Ecto neural progenitor cell (in vitro differentiated cells): ENCODE measurements at places on chromosomes 16 and 17.

DNA sequence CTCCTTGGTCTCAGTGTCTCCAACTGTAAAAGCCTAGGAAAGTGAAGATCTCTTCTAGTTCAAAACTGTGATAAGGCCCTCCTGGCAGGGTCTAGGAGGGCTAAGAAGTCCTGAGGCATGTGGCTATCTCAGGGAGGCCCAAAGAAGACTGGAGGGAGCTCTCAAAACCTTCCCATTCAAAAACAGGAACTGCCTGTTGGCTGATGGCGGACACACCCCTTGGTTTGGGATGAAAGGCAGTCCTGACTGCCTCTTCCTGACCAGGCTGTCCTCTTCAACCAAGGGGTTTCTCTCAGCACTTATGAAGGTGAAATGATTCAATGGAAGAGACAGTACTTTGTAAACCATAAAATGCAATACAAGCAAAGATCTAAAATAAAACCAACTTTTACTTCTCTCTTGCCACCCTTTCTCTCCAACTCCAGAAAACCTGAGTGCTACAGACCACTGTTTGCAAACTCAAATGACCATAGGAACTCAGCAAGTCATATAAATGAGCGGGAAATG is 4.7 kb downstream of the ZNF764 start:
- no peak for DNase-seq

DNA sequence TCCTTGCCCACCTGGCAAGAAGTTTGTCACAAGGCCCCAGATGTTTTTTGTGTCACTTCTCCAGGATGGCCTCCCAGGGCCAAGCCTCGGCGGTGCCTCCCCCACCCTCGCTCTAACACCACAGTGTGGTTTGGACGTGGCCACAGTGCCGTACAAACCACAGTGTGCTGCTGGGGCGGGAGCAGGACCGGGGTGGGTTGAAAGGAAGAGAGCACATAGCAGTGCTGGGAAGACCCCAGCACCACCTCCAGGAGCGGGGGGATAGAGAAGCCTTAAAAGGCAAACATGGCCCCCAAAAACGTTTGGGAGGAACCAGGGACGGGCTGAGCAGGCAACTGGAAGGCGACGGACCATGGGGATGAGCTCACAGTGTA is 5.0 kb upstream of the BCL6B start:
- peak; percentile 47 for DNase-seq

DNA sequence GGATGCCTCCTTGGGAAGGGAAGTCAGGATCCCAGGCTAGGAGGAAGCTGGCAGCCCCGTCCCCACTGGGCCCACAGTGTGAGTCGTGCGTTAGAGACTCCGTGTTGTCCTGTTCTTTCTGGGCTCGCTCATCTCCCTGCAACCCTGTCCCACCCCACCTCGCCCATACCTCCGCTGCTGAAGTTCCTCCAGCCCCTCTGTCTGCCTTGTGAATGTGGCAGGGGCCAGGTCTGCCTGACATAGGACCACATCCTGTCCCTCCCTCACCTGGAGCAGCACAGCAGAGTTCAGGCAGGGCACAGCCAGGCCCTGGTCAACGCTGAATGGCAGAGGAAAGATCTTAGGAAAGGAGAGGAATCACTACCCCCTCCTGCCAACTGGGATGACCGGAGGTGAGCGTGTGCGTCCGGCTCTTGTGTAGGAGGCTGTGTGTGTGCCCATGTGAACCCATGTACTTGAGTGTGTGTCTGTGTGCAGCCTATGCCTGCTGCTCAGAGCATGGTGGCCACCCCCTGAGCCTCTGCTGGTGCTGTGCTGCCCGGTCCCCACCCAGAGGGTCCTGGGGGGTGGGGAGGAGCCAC is 12.8 kb downstream of the KCNJ18 start:
- DNase-seq: no peak

GRCh38 chr17:59373882-59374495 is 42.5 kb downstream of the YPEL2 start:
- DNase-seq: no peak

DNA sequence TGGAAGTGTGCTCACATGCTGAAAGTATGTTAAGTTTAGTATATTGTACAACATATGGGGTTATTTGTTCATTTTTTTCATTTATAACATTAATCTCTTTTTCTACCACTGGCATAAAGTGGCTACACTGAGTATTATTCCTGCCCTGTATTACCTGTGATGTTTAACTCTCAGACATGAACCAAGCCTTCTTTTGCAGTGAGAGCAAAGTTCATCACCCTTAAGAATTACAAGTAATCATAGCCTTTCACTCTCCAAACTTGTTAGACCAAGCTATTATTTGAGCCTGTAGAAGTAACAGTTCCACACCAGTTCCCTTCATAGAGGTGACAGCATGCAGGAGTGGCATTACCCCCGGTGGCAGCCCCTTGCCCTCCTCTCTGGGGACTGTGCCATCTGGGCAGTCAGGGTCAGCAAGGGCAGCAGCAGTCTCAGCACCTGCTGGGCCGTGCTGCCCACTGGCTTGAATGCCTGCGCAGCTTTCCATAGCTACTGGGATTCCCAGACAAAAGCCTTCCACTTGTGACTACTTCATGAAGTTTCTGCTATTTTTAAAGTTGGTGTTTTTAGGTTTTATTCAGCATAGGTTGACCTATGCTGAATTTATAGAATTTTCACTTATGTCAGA is 71.3 kb downstream of the TMC6 start:
- DNase-seq: no peak

GRCh38 chr16:20812510-20812909 is 6.2 kb downstream of the REXO5 start:
- DNase-seq: no peak

DNA sequence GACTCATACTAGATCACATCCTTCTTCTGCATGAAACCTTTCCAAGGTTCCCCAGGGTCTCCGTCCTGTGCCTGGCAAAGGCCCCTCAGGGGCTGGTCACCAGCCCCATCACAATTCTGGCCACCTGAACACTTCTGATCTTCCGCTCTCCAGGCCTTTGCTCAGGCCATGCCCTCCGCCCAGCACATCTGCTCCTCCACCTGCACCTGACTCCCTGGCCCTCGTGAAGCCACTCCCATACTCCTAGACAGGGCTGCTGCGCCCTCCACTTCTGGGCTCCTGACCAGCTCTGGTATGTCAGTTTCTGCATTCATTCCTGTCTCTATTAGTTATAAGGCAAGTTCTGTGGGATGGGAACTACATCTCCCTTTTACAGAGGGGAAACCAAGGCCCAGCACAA is 1.9 kb upstream of the MYL11 start:
- DNase-seq: no peak

DNA sequence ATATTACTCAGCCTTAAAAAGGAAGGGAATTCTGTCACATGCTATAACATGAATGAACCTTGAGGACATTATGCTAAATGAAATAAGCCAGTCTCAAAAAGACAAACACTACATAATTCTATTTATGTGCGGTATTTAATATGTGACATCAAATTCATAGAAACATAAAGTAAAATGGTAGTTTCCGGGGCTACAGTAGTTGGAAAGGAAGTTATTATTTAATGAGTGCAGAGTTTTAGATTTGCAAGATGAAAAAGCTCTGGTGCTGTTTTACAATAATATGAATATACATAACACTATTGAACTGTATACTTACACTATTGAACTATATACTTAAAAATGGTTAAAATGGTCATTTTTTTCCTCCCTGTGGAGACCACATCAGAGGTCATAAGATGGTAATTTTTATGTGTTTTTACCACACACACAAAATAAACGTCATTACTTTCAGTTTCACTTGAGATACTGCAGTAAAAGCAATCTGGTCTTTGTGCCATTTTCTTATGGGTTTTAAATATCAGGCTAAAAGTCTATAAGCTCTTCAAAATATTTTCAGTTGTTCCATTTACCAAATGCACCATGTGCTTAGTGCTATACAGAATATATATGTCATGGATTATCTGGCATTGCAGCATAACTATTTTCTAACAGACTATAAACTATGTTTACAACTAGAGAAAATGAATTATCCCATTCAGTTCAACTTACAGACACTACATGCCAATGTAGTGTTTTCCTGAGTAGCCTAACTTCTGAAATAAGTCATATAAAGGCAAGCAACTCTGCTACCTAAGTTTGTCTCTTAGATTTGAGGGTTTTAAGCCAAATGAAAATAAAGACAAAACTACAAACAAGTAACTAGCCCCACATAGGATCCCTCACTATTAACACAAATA is 90.9 kb downstream of the SPAG9 start:
- DNase-seq: no peak

DNA sequence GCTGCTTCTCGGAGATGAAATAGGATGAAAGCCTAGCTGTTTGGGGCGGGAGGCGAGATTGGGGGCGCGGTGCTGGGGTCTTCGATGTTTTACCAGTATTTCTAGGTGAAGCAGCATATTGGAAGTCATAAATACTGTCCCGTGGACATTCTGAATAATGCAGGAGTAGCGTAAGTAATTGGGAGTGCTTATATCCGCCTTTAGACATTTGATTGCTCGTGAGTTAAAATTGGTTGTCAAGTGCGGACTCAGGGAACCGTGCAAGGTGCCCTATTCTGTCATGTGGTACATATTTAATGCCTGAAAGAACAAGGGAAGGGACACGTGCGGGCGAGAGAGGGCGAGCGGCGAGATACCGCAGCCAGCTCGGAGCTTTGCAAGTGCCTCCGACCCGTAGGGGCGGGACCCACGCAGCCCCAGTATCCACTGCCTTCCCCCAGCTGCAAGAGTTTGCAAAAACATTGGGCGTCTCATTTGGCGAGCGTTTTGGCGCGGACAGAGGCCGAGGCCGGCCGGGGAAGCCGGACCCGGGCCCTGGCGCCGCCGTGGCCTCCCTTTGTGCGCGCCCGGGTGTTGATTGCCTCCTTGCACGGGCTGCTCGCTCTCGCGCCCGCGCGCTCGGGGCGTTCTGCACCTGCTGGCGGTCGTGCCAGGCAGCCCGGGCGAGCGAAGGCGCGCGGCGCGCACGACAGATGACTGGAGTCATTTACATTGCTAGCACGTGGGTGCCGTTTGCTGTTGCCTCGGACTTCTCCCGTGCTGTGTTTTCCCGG is 849.8 kb upstream of the RBFOX1 start:
- DNase-seq: peak; percentile 50

DNA sequence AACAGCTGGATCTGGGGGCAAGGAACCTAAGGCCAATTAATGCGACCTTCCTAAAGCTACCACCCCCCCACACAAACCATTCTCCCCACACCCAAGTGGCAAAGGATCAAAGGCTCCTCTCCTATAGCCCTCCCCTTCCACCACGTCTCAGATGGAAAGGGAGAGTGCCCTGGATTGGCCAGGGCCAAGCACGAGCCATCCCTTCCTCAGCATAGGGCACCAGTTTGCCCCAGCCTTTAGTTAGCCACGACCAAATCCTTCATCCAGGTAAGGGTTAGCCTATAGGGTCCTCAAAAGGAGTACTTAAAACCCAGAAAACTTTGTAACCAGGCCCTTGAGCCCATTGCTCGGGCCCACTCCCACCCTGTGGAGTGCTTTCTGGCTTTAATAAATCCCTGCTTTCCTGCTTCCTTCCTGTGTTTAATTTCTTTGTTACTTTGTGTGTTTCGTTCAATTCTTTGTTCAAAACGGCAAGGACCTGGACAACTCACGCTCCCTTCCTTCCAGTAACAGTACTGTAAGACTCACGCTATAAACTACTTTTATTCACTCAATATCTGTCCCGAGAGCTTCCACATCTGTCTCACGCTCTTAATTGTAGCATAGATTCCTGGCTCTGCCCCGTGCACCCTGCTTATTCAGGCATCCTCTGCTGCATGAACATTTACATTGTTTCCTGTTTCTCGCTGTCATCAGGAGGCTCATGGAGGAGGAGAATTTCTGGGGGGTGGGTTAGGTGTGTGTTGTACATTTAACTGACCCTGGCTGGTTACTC is 62.3 kb downstream of the TNFRSF13B start:
- DNase-seq: peak; percentile 40

- no peak for DNase-seq
Observed at GRCh38 chr16:2428051-2428783, 1.0 kb upstream of the CCNF start.

GRCh38 chr16:8798535-8799157 is 1.0 kb downstream of the PMM2 start:
- no peak for DNase-seq

DNA sequence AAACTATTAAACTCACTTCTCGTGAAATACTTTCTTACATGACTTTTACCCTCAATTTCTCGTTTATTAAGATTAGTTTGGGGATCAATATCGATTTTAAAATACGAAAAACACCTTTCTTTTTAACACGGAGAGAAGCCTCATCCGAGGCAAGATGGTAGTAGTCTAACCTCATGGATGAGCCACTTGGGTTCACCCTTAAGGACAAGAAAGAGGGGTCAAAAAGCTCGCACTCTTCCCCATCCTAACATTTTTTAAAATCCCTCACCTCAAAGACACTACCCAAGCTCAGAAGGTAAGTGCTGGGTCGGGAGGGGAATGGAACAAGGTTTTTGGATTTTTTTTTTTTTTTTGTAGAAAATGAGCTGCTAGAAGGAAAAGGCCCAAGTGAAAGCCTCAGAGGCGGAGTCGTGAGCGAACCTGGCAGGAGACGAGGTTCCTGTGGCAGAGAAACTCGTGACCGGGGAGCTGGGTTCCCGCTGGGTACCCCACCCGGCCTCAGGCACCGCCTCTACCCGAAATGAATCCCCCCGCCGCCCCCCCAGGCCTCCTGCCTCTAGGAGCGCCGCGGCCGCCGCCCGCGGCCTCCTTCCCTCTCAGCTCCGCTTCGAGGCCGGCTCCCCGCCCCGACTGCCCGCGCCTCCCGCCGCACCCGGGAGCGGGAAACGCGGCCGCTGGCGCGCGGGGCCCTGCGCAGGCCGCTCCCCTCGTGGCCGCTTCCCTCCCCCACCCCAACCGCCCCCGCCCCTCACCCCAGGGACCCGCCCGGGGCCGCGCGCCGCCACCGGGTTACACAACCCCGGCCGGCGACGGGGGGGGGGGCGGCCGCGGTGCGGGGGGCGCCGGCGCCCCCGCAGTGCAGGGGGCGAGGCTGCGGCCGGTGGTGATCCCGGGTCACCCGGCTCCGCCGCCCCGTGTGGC is 1.6 kb downstream of the NUFIP2 start:
- DNase-seq: peak; percentile 89
